H7 (cell line): ENCODE measurements at places on chromosomes 12 and 14. TPM values are rescaled to one million over a fixed set of nuclear protein-coding genes. Genes with fewer than 3 reads are reported as not detected.

DNA sequence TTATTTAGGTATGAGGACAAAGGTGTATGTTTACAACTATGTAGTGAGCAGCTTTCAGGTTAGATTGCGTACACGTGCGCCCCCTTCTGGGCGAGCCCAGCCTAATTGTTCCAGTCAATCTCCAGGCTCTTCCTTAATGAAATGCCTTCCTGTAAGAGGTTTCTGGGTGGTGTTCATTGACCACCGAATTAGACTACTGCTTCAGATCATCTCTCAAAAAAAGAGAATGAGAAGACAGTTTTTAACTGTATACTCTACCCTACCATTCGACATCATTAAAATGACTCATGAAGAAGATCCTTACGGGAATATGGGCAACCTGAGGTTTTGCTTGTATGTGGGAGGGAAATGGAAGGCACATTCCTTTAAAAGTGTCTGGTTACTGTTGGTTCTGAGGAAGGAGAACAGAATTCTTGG, 2.1 kb downstream of the LUM start:
- DNase-seq: peak; percentile 2

- no peak for DNase-seq
Observed at GRCh38 chr14:65604936-65605335, 192.4 kb downstream of the FUT8 start.

DNA sequence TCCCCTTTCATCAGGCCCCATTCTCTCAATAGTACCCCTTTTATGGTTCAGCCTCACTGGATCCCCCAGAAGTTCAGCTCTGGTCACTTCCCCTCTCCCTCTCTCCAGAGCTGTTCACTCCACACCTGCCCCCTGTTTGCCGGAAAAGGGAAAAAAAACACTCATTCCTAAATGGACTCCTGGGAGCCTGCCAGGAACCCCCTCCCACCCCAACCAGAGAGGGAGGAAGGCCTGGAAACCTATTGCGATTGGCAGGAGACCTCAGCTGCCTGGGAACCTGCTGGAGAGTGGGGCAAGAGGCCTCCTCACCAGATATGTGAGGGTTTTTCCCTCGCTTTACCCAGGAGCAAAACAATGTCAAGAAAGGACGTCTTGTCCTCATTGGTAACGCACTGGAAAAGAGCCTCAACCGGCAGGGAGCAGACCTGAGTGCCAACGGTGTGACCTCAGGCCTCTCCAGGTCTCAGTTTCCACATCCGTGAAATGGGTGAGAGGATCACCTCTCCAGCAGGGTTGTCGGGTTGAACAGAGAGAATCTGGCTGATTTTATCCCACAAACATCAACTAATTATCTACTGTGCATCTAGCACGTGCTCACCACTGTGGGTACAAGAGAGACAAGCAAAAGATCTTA, 4.6 kb downstream of the DTX1 start:
- DNase-seq: peak; percentile 50

DNA sequence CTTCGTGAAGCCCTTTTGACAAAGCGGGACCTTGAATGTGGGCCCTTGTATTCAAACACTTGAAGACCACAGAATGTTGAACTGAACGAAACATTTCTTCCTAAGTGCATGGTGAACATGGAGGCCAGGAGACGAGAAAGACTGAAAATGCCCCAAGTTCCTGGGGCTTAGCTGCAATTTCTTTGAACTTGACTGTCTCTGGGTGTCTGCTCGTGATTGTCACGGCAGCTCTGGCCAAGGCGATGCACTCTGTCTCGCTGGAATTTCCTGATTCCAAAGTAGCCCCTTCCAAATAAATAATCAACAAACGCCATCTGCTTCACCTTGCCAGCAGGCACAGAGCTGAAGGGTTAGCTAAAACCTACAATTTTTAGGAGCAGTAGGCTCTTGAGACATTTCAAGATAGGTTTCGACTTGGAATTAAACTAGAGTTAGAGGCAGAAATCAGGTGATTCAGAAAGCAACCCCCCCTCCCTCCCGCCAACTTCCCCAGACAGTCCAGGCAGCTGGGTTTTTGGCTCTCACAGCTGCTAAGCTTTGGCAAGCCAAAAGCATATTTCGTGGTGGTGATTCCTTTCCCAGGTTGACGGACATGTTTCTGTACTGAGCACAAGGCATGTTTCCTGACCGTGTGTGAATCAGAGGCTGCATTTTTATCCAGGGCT, 13.5 kb upstream of the IRF2BPL start:
- no peak for DNase-seq

DNA sequence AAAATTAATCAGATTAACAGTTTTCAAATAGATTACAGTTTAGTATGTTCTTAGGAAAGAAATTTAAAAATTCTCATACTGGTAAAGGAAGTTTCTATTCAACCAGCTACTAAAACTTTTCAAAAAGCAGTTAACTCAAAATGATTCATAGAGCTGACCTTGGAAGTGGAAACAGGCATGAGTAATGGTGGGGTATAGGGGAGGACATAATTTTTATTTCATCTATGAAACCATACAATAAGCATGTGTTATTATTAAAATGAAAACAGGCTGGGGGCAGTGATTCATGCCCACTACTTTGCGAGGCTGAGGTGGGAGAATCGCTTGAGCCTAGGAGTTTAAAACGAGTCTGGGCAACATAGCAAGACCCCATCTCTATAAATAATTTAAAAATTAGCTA, 73.0 kb downstream of the DNAI7 start:
- no peak for DNase-seq

GRCh38 chr12:27814411-27814810, 34.4 kb upstream of the MANSC4 start:
- no peak for DNase-seq

- DNase-seq: peak; percentile 62
Observed at GRCh38 chr14:59511916-59512575, 27.7 kb downstream of the JKAMP start.

GRCh38 chr12:6846316-6846869, 4.7 kb downstream of the CDCA3 start:
- DNase-seq: no peak

- DNase-seq: no peak
Observed at GRCh38 chr14:32150392-32150791, 51.5 kb upstream of the RNU6-7 start.

DNA sequence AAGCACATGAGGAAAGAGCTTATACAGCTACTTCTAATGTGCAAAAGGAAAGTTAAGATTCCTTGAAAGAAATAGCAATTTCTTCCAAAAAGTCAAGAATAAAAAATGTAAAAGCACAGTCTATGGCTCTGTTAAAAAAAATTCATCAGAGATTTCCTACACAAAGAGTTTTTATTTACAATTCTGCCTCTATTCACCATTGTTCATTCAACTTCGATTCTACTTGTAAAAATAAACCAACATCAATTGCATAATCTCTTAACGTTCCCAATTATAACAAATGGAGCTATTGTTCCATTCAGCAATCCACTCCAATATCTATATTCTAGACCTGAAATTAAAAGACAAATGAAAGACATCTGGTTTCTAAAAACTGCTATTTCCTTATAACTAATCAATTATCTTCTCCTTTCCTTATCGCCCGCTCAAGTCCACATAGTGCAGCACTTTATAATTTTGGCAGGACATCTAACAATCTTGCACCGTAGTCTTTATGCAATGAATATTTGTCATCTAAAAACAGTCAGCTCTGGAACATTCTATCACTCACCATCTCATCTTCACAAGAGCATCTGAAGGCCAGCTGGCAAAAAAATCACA, 6.2 kb downstream of the EIF2S3B start:
- no peak for DNase-seq

GRCh38 chr12:78086553-78087362, 256.1 kb downstream of the NAV3 start:
- no peak for DNase-seq

DNA sequence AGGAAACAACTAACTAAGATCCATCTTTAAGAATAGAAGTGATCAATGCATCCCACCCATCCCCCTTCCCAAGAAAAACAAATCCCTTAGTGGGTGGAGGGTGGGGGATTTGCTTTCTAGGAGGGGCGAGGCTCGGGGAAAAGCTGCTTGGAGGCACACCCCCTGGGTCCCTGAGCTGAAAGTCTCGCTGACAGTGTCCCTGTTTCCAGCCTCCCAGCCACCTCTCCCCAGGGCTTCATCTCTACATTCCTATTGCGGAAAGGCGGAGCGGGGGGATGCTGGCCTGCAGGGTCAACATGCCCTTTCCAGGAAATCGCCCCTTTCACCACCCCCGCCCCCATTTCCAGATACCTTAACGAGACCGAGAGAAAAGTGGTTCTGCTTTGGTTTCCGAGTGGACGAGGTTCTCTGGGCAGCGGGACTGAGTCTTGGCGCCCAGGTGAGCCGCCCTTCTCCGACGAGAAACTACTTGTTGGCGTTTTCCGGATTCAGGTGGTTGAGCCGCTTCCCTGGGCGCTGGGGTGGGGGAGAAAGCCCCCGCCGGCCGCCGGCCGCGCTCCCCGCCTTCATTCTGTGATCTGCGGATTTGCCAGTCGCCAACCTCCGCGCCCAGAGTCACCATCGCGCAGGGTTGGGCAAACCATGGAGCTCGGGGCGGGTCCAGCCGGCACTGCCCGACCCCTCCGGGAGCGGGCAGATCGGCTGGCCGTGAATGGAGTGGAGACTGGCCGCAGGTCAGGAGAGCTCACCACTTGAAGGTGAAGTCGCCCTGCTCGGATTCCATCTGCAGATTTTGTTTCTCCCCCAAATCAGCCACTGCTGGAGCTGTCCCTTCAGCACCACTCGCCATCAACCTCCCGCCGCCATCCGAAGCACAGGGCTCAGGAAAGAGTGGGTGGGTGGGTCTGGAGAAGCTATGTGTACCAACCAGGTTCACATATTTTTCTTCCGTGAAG, 505 bp downstream of the KCNC2 start:
- peak; percentile 73 for DNase-seq

GRCh38 chr14:104210817-104211195, 72.4 kb downstream of the KIF26A start:
- no peak for DNase-seq

- DNase-seq: no peak
Observed at GRCh38 chr12:75990189-75990912, 41.2 kb downstream of the PHLDA1 start.

GRCh38 chr14:22610931-22611330, 12.8 kb downstream of the ABHD4 start:
- DNase-seq: no peak

DNA sequence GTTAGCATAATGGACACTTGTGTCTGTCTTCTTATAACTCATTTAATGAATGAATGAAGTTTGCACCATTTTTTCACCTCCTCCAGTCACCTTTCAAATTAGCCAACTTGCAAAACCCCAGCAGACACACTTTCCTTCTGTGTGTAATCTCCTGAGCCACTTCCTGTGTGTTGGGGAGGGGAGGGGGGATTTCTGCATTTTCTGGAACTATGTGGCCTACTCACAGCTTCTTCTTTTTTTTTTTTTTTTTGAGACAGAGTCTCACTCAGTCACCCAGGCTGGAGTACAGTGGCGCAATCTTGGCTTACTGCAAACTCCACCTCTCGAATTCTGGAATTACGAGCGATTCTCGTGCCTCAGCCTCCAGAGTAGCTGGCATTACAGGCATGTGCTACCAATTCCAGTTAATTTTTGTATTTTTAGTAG, 4.1 kb upstream of the SERPINA1 start:
- DNase-seq: no peak

DNA sequence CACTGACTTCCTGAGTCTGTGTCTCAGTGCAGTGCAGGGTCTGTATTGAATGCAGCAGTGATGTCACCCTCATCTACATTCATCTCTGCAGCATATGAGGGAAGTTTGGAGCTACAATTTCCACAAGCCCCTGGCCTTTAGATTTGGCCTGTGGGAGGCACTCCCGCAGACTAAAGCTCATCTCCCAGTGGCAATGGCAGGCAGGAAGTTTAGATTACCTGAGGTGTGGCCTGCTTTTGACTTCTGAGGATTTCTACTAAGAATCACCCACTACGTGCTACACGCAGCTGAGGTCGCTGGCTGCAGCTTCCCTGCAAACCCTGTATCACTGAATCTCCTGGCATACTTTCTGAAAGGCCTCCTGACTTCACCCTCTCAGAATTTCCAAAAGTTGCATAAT, 202.2 kb upstream of the PRKD1 start:
- peak; percentile 10 for DNase-seq

DNA sequence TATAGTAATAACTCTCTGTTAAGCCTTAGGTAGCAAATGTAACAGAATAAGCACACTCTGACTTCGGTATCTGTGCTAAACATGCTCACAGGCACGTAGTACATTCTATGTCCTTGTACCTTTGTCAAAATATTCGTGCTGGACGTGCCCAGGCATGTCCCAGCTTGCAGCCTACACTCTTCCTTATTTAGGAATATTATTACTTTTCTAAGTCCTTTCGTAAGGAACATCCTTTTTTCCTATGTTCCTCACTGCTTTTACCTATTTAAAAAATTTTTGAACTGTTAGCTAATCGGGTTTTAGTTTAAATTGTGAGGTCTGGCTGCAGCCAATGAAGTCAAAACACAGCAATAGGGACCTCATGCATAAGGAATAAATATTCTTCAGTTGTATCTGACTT, 24.1 kb upstream of the UBC start:
- no peak for DNase-seq

- no peak for DNase-seq
Observed at GRCh38 chr12:98262902-98263301, 252.5 kb upstream of the TMPO start.

DNA sequence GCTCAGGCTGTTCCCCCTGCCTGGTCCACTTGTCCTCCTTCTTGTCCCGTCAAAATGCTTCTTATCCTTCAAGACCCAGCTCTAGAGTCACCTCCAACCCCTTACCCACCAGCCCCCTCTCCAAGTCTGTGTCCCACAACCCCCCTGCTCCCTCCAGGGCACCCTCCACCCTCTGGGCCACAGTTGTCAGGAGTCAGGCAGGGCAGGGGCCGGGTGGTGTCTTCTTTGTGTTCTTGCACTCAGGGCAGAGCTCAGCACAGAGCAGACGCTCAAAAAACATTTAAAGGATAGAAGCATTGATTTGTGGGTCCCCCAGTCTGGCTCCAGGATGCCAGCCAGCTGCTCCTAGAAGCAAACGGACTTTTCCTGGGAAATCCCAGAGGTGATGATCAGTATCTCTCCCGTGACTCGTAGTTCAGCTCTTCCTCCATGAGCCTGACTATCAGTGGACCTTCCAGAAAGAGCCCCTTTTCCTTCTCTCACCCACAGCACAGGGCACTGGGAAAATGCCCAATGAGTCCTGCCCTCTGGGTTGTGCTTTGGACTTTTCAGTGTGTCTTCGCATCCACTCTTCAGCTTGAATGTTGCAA, 17.2 kb upstream of the BDKRB1 start:
- DNase-seq: no peak

- no peak for DNase-seq
Observed at GRCh38 chr12:6443361-6443983, 1.3 kb upstream of the CD27 start.

FSCB gene
- total RNA-seq: not detected in 2 replicates

TAS2R8 gene
- total RNA-seq: not detected in 2 replicates

CMAS gene
- total RNA-seq: 62.4 and 71.7 TPM in 2 replicates

GLT1D1 gene
- 6.1 and 9.2 TPM in 2 replicates for total RNA-seq

HOXC5 gene
- not detected in 2 replicates for total RNA-seq

DYRK2 gene
- total RNA-seq: 32.3 and 32.4 TPM in 2 replicates

OTOGL gene
- 0.22 and 0.31 TPM in 2 replicates for total RNA-seq

POTEG gene
- not detected in 2 replicates for total RNA-seq

MAP3K9 gene
- total RNA-seq: 12.6 TPM in 2 replicates

WDHD1 gene
- total RNA-seq: 39.4 and 70.4 TPM in 2 replicates

PSMA6 gene
- total RNA-seq: 206 and 232 TPM in 2 replicates

PRH2 gene
- total RNA-seq: 0.21 TPM in 1 of 2 replicates, not detected in the other

FAM181A gene
- not detected in 2 replicates for total RNA-seq
